Stimulated activated memory B cell treated with anti-CD40 and anti-IgM and Interleukin-4, amounts not matched to agents 10 μg/mL and 1 μg/mL and 100 μg/mL, for 72 hours (primary cell): ENCODE measurements at places on chromosomes 2 and 18.
A peak's percentile ranks its signal among the peaks of the same experiment; 100 is the strongest.

DNA sequence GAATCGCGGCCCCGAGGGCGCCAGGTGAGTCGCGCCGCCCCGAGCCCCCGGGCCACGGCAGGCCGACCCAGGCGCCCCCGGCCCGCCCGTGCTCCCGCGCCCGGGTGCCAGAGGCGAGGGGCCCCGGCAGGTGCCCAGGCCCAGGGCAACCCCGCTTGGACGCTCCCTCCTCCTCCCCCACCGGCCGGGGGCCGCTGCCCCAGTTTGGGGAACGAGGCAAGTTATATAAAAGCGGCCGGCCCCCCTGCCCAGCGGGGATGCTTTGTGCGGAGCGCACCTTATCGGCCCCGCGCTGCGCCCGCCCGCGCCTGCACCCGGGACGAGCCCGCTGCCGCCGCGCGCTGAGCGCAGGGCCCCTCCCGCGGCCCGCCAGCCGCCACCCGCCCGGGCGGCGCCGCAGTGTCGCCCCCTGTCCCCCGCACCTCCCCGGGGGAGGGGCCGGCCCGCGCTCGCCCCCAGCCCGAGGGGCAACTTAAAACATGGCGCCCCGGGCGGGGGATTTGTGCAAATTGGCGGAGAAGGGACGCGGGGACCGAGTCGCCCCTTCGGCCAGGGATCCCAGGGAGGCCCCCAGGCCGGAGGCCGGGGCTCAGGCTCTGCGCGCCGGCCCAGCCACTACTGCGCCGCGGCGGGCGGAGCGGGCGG lies 639 bp downstream of the EPB41L3 start:
- peak; percentile 52 for ATAC-seq

DNA sequence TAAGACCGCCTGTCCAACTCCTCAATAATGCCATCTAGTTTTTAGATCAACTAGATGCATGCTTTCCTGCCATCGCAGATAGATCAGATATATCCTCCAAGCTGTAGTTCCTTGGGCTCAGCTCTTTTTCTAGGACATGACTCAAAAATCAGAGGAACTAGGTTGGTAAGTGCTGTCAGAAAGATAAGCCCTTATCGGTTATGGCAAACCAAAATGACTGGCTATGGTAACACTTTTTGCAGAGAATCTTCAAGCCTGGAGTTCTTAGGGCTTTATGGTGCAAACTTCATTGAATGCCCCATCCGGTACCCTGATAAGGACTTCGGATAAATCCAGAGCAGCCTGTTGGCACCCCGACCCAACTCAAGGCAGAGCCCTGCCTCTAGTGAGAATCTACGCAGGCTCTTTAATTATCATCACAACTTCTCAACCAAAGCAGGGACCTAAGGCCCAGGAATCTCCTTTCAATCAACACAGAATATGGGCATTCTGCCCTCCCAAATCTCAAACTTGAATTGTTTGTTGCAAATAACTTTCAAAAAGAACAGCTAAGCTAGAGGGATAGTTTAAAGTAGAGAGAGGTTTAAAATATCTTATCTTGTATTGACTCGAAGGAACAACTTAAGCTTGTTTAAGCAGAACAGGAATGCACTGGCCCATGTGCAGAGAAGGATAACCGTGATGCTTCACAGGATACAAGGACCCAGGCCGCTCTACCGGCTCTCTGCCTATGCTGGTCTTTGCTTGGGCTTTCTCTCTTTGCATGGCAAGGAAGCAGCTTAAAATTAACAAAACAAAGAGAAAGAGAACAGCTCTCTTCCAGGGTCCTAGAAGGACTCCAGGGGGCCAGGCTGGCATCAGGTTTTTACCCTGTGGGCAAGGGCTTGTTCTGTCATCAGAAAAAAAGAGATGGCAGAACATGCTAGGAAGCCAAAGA lies 3.4 kb upstream of the CYP1B1 start:
- no peak for ATAC-seq

- no peak for ATAC-seq
Measured at GRCh38 chr2:236464140-236464539, 105.5 kb upstream of the ACKR3 start.

DNA sequence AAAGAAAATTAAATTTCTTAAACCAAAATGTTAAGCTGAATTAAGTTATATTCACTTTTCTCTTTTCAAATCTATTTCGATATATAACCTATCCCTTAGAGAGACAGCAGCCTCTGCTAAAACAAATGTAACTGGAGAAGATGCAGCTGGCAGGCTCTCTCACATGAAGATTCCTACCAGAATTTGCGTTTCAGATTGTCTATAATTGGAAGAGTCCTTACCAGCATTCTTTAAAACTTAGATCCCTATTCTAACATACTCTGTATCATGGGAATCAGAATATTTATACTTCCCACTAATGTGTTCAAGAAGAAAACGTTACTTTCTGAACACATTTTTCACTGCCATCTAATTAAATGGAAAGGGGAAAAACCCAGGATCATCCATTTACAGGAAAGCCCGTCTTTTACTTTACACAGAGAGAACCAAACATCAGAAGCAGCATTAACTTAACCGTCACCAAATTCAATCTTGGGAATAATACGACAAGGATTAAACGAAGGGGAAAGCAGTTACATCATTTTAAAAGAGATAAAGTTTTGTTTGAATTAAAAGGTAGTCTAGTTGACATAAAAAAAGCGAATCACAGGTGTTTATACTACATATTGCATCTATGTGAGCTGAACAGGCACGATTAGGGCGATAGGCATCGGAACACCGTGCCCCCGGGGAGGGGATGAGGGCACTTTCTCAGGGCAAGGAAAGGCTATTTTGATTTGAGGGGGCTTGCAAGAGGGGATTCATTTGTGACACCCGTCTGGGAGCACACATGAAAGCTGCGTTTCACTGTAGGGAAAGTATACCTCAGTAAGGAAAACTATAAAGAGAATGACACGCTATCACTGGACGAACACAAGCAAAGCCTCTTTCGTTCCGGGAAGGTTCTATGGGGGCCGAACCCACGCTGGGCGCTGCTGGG lies 1.3 kb downstream of the PTPN2 start:
- no peak for ATAC-seq

DNA sequence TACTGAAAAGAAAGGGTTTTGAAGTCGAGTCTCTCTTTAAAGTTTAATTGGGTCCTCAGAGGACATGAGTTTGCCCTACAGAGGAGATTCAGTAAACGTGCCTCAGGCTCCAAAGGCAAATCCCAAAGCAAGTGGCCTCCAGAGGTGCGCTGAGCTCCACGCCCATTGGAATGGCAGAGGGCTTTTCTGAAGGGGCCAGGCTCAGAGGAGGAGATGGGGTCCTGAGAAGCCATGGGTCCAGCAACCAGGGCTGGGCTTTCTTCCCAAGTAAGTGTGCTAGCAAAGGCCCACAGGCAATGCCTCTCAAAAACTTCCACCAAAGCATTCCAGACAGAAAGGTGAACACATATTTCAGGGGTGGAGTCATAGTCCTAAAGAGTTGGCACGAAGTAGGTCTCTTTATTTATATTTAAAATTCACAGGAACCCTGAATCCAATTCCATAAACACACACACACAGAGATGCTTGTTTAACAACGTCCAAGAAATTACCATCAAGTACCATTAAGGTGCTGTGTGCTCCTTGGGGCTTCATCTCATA lies 93.0 kb upstream of the SH3BP4 start:
- ATAC-seq: no peak

DNA sequence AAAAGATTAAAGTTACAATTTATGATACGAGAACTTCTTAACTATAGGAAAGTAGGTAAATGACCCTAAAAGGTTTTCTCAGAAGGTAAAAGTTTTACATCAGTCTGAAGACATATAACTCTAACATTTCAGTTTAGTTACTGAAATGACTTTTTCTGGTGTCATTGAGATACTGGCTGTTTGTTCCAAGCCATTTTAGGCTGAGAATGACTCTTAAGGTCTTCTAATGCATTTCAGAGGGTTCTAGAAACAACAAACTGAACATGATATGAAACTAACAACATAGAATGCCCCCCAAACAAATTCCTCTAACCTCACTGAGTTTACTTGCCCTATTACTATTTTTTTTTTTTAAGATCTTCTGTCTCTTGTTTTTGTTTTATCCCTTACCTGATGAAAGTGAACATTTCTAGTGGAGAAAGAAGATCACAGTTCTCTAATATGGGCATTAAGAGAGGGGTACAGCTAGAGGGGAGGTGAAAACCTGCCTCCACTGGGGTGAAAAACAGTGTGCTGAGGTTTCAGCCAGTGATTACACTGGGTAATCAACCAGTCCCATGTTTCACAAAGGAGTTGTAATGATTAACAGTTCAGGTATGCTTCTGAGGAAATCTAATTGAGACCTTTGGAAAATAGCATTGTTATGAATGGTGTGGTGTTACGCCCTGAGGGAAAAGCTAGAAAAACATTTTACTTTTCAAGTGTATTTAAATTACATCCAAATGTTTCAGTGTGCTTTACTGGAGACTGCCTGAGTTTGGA lies 11.2 kb downstream of the NABP1 start:
- ATAC-seq: no peak

DNA sequence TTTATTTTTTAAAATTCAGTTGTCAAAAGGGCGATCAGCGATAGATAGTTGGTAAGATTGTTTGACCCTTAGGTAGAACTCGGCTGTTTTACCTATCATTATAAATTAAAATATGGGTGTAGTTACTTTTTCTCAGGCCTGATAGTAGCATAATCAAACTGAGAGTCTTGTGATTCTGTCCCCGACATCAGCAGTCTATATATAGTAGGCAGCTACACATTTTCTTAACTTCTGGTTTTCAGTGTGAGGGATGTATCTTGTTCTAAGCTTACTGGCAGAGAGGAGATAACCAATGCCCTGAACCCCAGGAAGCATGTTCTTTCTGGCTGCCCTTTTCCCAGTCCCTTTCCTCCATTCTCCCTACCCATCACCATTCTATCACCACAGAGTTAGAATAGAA lies 56.6 kb downstream of the XRCC5 start:
- no peak for ATAC-seq

- ATAC-seq: peak; percentile 35
Measured at GRCh38 chr2:233209533-233210171, 41.8 kb upstream of the ATG16L1 start.

DNA sequence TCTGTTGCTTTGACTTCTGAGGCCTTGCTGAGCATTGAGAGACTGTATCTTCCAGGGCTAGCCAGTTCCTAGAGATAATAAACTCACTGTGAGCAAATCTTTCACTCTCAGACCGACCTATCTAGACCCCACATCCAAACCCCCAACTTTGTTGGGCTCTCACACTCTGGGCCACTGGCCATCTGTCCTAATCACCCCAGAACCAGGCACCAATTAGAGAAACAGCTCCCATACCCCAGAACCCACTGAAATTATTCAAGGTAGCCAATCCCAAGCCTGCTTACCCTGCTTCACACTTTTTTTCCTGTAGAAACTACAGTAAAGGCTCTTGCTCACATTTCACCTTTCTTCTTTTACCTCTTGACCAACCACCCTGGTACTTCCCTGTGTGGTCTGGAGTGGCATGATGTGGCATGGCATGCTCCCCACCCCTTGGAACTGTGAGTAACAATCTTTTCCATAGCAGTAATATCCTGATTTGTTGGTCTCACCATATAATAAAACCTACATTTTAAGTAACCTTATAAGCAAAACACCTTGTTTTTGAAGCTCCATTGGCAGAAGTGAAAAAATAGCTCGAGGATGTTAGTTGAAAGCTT lies 55.2 kb downstream of the ANKRD12 start:
- no peak for ATAC-seq
